ENCODE measurements at places on chromosomes 7 and 10.

- DNase-seq, result peak; percentile 35
Measured at GRCh38 chr7:132709971-132710567, 133.8 kb upstream of the PLXNA4 start.

GRCh38 chr7:130699686-130700085 is 13.3 kb upstream of the TSGA13 start:
- no peak for DNase-seq

DNA sequence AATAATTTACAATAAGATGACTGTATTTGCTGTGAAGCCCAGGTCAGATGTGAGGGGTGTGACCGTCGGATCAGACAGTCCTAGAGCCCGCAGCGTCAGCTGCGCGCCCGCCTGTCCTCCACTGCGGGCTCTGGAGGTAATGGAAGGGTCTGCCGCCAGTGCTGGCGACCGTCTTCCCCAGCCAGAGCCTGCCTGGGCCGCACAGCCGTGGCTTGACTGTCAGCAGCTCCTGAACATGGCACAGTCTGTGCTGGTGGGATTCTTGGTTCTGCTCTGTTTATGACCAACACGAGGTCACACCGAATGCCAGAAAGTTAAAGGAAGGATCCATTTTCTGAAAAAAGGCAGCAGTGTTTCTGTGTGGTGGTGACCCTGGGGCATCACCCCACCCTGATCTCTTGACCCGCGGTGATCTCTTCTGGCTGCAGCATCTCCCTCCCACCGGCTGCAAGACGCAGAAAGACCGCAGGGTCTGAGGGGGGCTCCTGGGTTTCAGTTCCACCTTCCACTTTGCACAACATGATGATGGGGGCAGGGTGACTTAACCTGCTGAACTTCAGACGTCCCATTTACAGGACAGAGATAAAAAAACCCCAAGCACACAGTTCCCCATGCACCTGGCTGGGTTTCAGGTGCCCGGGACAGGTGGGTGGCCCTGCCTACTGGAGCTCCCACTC is 103.7 kb downstream of the DNAJB6 start:
- no peak for DNase-seq

DNA sequence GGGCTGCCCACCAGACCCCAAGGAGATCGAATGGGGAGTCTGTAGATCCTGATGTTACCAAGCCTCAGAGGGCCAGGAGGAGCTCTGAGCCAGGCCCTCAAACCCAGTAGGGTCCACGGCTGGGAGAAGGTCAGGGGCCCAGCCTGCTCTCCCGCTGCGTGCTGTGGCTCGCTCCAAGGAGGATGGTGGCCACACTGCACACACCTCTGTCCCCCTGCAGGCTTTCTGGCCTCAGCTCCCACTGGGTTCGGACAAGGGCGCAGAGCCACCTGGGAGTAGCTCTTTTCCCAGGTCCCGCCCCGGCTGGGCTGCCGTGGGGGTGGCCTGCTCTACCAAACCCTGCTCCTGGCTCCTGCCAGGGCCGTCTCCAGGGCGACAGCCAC is 175.8 kb downstream of the ZNF248 start:
- no peak for DNase-seq

DNA sequence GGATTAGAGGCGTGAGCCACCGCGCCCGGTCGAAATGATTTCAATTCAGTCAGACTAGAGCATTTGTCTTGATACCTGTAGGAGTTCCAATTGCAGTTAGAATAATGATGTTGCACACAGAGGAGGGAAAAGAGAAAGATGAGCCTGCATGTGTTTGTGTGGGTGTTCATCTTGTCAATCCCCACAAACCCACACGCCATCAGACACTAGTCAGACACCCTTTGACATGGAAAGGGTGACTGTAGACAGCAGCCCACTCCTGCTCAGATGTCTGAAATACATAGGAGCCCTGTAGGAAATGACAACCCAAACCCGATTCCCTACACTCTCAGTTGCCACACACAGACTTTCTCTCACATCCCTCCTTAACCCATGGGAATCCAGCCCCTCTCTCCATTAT is 92.0 kb downstream of the ABLIM1 start:
- DNase-seq, result no peak

DNA sequence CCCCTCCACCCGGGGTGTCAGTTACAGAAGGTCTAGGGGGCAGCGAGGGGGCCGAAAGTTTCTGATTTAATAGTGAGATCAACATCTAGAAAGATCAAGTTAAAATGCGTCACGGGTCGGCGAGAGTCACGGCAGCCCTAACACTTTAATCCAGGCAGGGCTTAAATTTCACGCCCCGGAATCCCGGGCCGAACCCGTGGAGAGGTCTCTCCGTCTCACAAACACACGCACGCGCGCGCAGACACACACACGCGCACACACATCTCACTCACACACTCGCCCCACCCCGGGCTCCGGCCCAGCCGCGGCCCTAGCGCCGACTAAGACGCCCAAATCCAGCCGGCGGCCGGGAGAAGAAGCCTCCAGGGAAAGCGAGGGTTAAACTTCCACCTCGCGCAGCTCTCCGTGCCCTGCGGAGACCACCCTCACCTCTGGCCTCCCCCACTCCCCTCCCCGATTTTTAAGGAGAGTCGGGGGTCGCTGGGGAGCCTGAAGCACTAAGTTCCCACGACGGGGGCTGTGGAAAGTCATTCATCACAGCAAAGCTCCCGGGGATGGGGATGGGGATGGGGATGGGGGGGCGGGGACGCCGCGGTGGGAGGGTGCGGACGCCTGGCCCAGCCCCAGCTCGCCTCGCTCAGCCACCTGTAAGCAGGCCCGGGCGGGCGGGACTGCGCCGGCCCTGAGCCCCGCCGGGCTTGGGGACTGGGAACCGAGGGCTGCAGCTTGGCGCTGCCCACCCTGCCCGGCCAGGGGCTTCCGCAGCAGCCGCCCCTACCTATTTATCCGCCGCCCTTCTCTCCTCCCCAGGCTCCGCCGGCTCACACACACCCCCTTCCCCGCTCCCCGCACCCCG is 1.6 kb downstream of the PDGFA start:
- DNase-seq, result no peak

GRCh38 chr7:94178230-94178629 is 174.1 kb upstream of the BET1 start:
- no peak for DNase-seq

- no peak for DNase-seq
Measured at GRCh38 chr10:117983961-117984360, 62.8 kb downstream of the RAB11FIP2 start.

DNA sequence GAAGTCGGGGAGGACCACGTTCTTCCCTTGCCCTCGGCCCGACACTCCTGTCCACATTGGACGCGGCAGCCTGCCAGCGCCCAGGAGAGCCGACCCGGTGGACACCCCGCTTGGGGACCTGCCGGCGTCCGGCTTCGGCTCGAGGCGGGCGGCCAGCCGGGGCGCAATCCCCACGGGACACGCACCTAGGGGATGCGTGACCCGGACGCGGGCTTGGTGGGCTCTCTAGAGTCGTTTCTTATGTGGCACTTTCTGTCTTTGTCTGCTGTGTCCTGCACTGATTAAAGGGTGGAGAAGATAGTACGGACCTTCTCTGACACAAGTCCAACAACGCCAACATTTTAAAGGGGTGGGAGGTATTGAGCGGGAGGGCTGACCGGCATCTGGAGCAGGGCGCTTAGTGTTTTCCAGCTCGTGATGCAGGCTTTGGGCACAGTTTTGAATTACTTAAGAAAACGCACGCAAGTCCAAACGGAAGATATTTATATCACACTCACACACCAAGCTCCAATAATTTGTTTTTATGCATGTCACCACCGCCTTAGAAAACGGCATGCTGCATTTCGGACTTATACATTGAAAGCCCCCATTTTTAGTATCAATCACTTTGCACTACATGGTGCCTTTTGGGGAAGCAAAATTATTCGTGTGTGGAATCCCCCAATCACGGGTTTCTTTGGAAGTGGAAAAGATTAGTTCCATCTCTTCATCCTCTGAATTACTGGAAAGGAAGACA is 3.9 kb upstream of the SPAG6 start:
- DNase-seq, result no peak

DNA sequence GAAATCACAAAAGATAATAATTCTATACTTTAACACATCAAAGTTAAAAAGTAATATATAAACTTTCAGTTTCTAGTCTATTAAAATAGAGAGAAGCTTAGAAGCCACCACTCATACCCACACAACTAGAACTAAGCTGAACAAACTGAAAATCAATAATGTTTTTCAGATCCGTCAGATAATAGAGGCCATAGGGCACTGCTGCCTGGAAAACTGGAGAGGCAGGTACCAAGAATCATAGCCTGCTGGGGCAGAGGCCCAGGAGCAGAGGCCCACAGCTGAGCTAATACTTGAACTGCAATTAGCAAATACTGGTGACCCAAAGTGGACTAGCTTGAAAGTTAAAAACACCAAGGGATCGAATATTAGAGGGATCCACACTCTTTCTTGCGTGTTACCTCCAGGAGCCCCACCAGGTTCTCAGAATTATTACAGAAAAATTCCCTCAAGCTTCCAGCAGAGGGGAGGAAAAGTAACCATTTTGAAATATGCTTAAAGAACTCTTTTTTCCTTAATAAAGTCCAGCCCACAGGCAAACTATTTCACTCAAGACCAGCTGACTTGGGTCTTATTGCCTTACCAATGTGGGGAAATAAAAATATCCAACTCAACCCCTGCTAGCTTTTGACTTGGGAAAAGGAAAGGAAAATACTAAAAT is 774.1 kb upstream of the IGFBP3 start:
- no peak for DNase-seq

- no peak for DNase-seq
Measured at GRCh38 chr7:5779141-5779540, 2.3 kb downstream of the RNF216 start.

GRCh38 chr7:67364441-67365017 is 367.9 kb downstream of the TYW1 start:
- DNase-seq, result no peak

GRCh38 chr10:90394311-90394710 is 463.5 kb downstream of the HTR7 start:
- DNase-seq, result no peak

GRCh38 chr10:69650589-69651261 is 20.7 kb downstream of the FAM241B start:
- peak; percentile 80 for DNase-seq

DNA sequence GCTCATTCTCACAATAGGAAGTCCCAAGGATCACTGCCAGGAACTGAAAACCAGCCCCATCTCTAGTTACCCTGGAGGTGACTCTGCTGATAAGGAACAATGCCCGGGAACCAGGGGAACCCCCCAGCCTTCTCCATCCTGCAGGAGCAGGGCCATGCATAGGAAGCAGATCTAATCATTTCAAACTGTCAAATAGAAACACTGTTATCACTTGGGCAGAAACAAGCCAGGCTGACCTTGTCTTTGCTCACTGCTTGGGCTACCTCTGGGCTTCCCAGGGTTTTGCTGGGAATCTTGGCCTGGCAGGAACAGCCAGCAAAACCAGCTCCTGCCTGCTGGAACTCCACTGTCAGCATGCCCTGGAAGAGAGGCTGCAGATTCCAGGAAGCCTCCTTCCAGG is 114.1 kb downstream of the RNF216 start:
- DNase-seq, result no peak

- DNase-seq, result no peak
Measured at GRCh38 chr7:29976266-29976665, 13.3 kb downstream of the SCRN1 start.

DNA sequence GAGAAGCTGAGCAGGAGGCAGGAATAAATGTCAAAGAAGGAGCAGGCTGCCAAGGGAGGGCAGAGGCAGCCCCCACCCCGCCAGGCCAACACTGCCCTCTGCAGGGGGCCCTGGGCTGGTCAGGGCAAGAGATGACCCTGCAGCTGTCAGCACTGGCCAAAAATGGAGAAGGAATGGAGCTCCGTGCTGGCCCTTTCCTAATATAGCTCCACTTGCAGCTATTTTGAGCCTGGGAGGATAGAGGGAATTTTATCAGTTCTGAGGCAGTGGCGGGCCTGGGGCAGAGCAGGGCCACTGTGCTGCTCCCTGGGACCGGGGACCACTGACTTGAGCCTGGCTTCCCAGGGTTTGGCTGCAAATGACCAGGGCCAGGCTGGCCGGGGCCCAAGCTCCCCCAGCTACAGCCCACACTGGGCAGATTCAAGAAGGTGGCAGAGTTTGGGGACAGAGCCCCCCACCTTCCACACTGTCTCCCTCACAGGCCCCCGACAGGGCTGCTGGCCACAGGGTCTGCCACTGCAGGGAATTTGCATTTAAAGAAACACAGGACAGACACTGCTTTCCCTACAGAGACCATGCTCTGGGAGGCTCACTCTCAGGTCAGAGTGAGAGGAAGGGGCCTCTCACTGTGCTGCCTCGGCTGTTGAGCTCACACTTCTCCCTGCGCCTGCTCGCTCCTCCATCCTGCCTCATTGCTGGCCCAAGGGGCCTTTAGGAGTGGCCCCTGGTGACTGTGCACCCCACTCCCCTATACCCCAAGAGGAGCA is 16.2 kb downstream of the LDB3 start:
- no peak for DNase-seq

GRCh38 chr7:139992353-139993044 is 70.3 kb downstream of the PARP12 start:
- no peak for DNase-seq

- DNase-seq, result no peak
Measured at GRCh38 chr10:11440250-11441150, 170.9 kb downstream of the USP6NL start.

DNA sequence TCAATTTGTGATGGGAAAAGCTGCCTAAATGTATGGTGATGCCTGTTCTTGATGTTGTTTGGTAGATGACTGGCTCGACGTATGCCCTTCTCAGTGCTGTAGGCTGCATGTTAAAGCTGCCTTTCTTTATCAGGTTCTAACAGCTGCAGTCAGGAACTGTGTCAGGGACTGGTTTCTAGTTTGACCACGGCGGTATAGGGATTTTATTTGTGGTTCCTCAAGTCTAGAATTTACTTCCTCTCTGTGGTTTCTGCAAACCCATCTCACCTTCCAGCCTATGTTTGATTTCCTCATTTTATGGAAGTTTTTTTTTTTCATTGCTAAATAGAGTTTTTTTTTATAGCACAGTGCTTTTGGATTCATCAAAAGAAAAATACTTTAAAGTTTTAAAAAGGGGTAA is 26.5 kb downstream of the LMTK2 start:
- DNase-seq, result peak; percentile 91

DNA sequence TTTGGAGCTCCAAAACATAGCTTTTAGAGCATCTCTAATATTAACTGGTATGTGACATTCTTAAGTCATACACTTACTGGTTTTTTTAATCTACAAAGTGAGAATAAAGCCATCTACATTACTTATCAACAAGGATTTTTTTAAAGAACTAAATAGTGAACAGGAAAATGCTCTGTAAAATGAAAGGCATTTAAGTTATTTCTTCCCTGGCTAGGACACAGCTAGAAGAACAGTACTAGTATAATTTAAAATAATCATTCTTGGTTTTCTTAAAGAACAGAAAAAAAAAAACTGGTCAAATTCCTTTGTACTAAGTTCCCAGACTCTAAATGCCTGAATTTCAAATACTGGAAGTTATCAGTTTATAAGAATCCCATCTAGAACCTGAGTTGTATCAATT is 139.5 kb downstream of the SRPK2 start:
- DNase-seq, result no peak

DNA sequence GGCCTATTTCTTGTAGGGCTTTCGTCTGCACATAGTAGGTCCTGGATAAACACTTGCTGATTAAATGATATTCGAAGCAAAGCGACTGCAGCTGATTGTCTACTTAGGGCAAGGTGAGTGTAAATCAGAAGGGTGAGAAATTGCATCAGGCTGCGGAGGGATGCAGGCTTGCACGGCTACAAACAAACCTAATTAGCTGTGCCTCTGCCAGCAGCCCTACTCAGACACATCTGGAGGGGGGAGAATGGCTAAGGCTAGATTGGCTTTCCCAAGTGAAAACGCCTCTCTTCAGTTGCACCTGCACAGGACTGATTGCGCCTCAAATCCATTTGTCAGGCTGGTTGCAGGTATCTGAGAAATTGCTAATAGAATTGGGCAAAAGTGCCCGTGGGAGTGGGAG is 247.5 kb downstream of the DPP6 start:
- DNase-seq, result no peak

All from Jurkat, Clone E6-1 (cell line).